ENCODE measurements at places on chromosomes 2 and 18.

DNA sequence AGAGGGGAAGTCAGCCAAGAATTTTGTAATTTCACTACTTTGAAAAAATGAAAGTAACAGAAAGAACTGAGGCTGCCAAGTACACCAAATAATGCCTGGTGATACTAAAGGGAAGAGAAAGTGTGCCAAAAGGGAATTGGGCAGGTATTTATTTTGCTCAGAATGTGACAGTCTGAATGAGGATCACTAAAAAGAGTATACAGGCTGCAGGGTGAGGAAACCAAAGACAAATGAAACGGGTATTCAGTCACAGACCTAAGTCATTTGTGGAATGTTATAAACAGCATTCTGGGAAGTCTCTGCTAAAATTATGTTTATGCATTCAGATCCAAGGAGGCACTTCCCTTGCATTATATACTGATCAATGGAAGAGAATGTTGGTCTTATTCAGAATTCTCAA lies 418.6 kb upstream of the SLC39A10 start:
- DNase-seq: no peak

DNA sequence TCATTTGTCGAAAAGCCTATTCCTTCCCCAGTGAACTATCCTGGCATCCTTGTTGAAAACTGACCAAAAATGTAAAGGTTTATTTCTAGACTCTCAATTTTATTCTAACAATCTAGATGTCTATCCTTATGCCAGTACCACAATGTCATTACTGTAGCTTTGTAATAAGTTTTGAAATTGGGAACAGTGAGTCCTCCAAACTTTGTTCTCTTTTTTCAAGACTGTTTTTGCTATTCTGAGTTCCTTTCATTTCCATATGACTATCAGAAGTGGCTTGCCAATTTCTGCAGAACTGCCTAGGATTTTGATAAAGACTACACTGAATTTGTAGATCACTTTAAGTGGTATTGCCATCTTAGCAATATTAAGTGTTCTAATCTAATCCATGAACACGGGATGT lies 9.7 kb downstream of the STARD7 start:
- DNase-seq: peak; percentile 18

DNA sequence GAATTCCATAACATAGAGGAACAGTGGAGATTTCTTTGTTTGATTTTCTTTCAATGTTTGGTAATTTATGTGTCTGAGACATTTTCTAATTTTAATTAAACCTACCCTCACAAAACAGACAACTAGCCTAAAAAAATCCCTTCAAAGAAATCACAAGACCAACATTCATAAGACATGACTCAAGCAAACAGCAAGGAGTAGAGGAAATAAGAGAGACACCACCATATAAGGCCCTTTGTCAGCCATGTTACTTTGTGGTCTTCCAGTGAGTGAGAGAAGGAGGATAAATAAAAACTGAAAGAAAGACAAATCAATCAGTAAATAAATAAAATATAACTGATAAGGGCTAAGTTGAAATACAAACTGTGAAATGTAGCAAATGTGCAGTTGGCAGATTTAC lies 830.8 kb upstream of the SLC39A10 start:
- DNase-seq: no peak

- DNase-seq: no peak
These were observed 5.9 kb downstream of the NCOA1 start for GRCh38 chr2:24496959-24497358.

- DNase-seq: peak; percentile 31
These were observed 72.9 kb downstream of the CLHC1 start for GRCh38 chr2:55159037-55159651.

Data from inflammatory macrophage (primary cell).